NCI-H1092 (cell line): ENCODE measurements at places on chromosomes 13 and 19.

DNA sequence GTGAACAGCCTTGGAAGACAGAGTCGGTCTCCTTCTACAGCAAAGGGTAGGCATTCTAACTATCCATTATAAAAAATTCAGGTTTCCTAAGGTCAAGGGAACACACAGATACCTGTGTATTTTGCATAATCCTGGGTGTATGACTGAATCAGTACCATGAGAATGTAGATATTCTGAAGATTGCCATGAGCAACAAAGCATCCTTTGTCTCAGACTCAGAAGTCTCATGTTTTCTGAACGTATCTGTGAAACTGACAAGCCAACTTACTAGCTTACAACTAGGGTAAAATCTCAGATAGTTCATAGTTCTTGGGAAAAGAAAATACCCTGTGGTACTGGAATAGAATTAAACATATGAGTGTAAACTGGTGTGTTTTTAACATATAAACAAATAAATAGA lies 6.5 kb downstream of the ZNF566 start:
- no peak for DNase-seq

GRCh38 chr19:29576046-29576606 lies 30.0 kb upstream of the POP4 start:
- no peak for DNase-seq

DNA sequence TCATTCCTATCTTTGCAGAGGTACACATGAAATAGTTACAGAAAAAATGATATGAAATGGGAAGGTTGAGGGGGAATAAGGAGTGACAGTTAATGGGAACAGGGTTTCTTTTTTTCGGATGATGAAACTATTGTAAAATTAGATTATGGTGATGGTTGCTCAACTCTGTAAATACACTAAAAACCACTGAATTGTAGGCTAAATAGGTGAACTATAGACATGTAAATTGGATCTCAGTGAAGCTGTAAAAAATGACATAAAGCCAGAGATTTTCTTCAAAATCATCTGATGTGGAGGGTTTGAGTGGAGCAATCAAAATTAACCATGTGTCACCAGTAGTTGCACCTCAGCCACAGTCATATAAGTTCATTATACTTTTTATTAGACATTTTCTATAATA lies 6.6 kb upstream of the FLT3 start:
- no peak for DNase-seq

DNA sequence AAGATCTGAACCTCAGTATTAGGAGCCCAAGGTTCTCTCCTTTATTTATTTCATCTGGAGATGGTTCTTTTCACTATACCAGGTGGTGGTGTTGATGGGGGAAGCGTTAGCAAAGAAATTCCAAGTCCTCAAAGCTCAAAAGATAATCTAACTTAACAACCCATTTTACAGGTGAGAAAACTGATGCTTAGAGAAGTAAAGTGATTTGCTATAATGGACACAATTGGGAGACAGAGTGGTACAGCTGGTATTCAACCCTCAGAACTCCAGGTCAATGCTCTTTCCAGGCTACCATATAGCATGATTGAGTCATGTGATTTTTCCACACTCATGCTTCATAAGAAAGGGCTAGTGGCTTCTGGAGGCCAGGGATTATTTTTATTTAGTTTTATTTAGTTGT lies 25.0 kb upstream of the URAD start:
- DNase-seq: no peak

DNA sequence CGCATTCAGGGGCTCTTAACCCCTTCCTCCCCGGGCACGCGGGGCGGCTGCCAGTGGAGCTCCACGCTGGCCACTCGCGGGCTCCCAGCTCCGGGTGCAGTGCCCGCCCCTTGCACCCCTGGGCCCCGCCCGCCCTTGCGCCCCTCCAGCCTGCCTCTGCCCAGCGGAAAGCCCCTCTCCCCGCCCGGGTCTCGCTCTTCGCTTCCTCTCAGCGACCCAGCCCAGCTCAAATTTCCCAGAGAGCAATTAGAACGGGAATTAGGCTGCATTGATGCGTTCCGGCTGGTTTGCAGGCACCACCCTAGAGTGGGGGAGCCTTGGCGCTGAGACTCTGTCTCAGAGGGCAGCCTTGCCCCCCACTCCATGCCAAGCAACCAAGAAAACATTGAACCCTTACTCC lies 1.8 kb upstream of the GSX1 start:
- no peak for DNase-seq

GRCh38 chr13:98839856-98840769 lies 87.6 kb upstream of the SLC15A1 start:
- no peak for DNase-seq

- no peak for DNase-seq
These were observed 8.0 kb upstream of the CCER2 start for GRCh38 chr19:38919837-38920601.

GRCh38 chr13:63381078-63381859 lies 1965.6 kb upstream of the PCDH20 start:
- no peak for DNase-seq

DNA sequence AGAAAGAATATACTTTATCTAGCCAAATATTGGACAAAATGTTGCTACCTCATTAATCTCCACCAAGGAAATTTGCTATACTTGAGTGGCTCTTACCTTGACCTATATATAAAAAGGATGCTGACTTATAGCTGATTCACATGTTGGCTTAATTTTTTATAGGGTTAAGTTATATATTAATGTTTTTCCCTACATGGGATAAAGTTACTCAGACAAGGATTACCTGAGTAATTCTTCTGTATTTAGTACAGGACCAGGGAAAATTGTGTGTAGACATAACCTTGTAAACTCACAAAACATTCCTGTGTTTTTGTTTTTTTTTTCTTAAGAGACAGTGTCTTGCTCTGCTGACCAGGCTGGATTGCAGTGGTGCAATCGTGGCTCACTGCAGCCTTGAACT lies 30.6 kb upstream of the SOHLH2 start:
- DNase-seq: no peak

- DNase-seq: no peak
These were observed 384.6 kb downstream of the FGF14 start for GRCh38 chr13:102017248-102017647.

DNA sequence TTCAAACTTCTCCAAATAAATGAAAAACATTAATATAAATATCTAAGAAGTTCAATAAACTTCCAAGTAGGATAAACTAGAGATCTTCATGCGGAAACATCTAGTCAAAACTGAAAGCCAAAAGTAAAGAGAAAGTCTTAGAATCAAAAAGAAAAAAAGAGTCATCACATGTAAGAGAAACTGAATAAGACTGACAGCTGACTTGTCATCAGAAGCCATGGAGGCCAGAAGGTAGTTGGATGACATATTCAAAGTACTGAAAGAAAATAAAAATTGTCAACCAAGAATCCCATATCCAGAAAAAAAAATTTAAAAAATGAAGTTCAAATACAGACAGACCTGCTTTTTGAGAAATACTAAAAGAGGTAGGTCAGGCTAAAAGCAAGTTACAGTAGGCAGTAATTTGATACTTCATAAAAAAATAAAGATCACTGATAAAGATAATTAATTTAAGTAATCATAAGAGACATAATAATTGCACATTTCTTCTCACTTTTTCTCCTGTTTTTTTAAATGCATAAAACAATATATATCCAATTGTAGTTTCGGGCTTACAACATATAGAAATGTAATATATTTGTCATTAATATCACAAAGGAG lies 327.6 kb upstream of the PCDH9 start:
- no peak for DNase-seq

DNA sequence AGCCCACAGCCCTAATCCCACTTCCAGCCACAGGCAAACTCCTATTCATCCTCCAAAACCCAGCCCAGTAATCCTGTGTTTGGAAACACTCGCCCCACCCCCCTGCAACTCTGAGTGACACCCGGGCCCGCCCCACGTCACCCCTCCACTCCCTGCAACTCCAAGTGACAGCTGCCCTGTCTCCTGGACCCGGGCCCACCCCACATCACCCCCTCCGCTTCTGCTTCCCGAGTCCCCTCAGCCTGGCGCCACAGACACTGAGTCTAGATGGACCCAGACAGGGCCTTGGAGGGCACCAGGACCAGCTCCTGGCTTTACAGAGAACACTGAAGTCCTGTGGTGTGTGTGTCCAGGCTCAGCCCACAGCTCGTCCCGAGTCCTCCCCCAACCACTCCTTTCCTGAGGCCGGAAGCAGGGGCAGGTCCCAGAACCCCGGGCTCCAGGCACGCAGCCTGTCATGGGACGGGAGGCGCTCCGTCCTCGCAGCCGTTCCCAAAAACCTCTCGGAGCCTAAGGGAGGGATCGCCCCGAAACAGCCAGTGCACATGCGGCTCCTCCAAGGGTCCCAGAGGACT lies 7.7 kb downstream of the REXO1 start:
- DNase-seq: no peak

DNA sequence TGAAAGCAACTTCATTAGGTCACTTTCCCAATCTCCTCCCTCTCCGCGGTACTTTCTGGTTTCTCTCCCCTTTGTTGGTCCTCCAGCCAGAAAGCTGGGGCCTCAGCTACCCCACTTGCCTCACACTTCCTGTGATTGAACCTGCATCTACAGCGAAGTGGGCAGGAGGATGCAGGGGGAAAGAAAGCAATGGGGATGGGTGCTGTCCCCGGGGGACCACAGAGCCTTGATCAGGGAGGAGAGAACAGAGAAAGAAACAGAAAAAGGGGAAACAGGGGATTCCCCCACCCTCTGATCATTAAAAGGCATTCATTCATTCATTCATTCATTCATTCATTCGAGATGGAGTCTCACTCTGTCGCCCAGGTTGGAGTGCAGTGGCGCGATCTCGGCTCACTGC lies 74.2 kb downstream of the TRPM4 start:
- no peak for DNase-seq

DNA sequence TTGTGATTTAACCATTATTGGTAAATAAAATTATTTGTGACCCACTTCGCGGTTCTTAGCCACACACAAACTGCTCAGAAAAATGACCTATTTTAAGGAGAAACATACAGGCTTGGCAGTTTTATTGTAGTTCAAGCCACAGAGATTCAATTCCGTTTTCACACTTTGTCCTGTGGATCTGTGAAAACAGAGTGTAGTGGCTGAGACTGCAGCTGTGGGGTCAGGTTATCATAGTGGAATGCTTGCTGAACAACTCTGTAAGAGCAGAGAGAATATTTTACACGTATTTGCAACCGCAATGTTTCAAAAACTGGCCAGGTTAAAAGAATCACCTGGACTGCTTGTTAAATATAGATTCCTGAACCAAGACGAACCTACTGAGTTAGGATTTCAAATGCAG lies 292.5 kb downstream of the GPC5 start:
- DNase-seq: no peak

DNA sequence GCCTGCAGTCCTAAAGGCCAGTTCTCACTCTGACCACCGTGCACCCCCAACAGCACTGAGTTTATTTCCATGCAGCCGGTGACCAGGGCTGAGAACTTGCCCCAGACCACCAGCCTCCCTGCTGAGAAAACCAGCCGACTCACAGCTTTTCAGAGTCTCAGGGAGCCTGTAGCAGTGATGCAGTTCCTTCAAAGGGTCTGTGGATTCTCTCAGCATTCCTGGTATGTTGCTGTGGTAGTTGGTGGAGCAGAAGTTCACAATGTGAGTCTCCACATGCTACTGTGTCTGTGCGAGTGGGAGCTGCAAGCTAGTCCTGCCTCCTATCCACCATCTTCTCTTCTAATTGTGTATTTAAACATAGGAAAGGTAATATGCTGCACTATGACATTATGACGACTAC lies 254.9 kb upstream of the KLF12 start:
- DNase-seq: no peak

- no peak for DNase-seq
These were observed 16.6 kb downstream of the PRKCSH start for GRCh38 chr19:11451871-11452619.

DNA sequence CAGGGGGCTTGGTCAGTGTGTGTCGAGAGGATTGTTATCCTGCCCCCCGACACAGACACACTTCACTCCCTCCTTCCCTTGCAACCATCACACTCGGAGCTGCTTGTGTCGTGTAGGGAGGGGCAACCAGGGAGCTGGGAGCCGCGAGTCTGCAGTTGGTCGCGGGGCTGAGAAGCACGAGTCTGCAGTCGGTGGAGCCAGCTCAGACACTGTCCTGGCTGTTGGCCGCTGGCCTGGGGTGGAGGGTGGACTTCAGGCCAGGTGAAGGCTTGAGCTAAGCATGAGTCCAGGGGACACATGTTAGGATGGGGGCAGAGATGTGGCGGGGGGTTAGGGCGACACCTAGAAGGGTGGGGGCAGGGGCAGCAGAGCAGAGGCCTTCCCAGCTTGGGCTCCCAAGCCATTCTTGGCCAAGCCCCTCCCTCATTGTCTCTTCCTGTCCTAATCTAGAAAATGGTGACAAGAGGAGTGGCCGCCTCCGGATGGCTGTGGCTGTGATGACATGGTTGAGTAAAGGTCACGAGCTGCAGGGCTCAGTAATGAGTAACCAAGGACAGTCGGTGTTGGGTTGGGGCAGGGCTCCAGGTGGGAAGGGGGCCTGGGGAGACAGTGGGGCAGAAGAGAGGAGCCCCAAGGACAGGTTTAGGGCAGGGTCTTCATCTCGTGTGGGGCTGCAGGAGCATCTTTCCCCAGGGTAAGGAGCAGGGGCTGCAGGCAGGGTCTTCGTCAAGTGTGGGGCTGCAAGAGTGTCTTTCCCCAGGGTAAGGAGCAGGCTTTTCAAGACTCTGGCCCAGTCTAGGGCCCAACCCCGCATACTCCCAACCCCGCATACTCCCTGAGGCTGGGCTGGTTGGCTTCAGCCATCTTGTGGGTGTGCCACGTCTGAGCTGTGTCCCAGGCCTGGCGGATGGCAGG lies 8.6 kb downstream of the PPP5C start:
- no peak for DNase-seq

DNA sequence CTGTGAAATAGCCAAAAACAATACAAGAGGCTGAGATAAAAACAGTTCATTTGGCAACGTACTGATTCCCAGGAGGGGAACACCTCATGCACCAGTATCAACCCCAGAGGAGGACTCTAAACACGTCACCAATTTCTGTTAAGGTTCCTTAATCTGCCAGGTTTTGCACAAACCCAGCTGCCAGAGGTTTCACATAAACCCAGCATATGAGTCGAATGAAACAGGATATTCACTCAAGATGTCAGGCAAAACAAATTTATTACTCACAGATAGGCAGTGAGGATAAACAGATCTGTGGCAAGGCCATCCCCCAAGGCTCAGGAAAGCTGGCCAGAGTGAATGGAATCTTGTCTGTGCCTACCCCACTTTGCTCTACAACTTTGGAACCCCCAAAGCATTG lies 210.9 kb downstream of the GPC5 start:
- DNase-seq: no peak

GRCh38 chr19:4711211-4711610 lies 12.4 kb downstream of the DPP9 start:
- no peak for DNase-seq

DNA sequence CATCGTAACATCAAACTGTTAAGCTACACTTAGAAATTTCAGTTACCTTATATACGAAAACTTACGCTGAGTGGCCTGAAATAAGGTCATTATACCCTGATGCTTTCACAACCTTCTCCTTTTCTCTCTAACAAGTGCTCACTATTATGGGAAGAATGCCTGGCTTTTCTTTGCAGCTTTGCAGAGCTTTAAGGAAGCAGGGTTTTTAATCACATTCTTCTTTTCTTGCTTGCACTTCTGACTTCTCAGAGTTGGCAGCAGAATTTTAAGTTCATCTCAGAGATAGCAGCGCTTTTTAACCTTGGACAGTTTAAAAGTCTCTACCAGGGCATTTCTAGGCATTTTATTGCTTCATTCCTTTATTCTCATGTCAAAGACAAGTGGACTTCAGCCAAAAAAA lies 285.1 kb downstream of the SPRY2 start:
- no peak for DNase-seq
